ENCODE measurements at places on chromosomes 3 and 15. TPM values are rescaled to one million over a fixed set of nuclear protein-coding genes. Genes with fewer than 3 reads are reported as not detected.

The GRIP2 gene
- total RNA-seq, result not detected

The ALS2CL gene
- total RNA-seq, result 1.3 TPM

The LRRN1 gene
- total RNA-seq, result 1.4 TPM

The BFSP2 gene
- total RNA-seq, result 0.42 TPM

DNA sequence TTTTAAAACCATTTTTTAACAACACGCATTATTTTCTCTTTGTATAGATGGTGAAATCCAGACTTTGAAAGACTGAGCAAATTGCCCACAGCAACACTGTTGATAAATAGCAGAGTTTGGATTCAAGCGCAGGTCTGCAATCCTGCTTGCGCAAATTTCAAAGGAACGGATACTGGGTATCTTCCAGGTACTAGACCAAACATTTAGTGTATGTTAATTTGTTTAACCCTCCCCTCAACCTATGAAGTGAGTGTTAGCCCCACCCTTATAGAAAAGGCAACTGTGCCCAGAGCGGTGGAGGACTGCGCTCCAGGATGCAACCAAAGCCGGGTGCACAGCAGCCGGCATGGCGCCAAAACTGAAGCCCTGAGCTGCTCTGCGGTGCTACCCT, 103.8 kb downstream of the CPN2 start:
- H3K4me1 ChIP-seq, result no peaks in the 10 kb centered on the region
- H3K36me3 ChIP-seq, result no peaks in the 10 kb centered on the region
- H3K27me3 ChIP-seq, result peaks cover 20% of the 10 kb centered on the region
